Activated CD4-positive, alpha-beta memory T cell treated with anti-CD3 and anti-CD28 coated beads for 36 hours (primary cell): ENCODE measurements at places on chromosomes 1 and 21. TPM values are rescaled to one million over a fixed set of nuclear protein-coding genes. Genes with fewer than 3 reads are reported as not detected.

DNA sequence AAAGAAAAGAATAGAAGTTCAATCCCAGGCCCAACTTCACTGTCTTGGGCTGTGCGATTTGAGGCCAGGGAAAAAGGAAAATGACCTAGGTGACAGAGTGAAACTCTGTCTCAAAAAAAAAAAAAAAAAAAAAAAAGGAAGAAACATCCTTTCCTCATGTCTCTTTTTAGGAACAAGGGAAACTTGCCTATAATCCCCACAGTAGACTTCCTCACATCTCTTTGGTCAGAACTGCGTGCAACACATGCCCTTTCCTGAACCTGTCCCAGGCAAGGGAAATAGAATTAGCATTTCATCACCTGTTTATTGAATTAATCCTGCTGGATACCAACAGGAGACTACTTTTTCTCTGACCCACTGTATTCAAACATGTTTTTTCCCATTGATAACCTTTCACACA, 2.3 kb downstream of the DCST1 start:
- DNase-seq, result no peak

GRCh38 chr1:89151047-89151446, 24.8 kb downstream of the GBP7 start:
- DNase-seq, result no peak

- DNase-seq, result no peak
Measured at GRCh38 chr1:101105877-101106276, 80.3 kb upstream of the DPH5 start.

GRCh38 chr1:225400968-225401367, 26.9 kb downstream of the LBR start:
- DNase-seq, result no peak

Gene IRF6
- total RNA-seq, result 0.07 TPM

Gene PRKAA2
- not detected for total RNA-seq

DNA sequence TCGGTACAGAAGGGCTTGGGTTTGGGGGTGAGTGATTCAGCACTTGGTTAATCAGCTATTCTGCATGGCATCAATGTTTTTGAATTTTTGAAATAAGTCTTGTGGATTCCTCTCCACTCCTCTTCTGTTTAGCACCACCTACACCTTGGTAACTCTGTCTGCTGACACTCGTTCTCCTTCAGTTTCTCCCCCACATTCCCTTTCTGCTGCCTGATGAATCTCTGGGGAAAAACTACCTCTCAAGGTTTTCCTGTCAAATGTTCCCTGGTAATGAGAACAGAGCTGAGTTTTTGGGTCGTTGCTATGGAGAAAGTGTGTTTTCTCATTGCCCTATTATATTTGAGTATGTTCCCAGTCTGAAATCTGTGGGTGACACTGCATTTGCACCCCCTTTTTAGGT, 108.2 kb downstream of the GABPA start:
- DNase-seq, result no peak

Gene RGS7
- total RNA-seq, result not detected

DNA sequence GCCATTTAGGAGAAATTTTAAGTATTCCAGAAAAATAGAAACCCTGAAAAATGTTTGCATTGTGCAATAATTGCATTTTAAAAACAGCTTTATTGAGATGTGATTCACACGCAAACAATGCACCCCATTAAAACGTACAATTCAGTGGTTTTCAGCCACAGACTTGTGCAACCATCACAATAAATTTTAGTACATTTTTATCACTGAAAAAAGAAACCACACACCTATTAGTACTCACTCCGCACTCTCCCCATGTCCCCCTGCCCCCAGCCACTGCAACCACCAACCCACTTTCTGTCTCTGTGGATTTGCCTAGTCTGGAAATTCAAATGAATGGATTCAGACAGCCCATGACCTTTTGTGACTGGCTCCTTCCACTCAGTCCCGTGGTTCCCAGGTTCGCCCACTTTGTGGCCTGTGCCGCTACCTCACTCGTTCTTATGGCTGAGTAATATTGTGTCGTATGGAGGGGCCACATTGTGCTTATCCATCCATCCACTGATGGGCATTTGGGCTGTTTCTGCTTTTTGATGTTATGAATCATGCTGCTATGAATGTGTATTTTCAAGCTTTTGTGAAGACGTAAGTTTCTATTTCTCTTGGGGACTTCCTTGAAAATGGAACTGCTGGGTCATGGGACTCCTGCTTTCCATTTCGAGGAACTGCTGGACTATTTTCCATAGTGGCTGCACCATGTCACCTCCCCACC, 147.7 kb upstream of the ARHGEF16 start:
- DNase-seq, result no peak

DNA sequence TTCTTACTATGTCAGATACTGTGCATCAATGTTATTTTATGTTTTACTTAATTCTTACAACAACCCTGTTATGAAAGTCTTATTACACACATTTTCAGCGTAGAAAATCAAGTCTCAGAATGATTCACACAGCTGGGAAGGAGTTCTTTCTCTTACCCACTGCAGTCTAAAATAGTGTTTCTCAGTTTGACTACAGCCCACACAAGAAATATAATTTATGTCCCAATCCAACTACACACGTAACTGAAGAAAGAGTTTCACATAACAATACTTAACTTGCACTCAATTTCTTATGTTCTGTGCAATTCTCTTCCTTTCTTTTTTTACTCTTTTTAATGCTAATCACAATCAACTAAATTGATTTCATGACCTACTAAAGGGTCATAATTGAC, 252.8 kb upstream of the ADGRL2 start:
- DNase-seq, result no peak

Gene MKNK1
- 28.2 TPM for total RNA-seq

Gene PALMD
- total RNA-seq, result not detected

Gene S100A9
- not detected for total RNA-seq

Gene FMN2
- not detected for total RNA-seq
